ENCODE measurements at places on chromosomes 2 and 18.

GRCh38 chr2:222688917-222689316 is 17.5 kb downstream of the MOGAT1 start:
- no peak for DNase-seq

DNA sequence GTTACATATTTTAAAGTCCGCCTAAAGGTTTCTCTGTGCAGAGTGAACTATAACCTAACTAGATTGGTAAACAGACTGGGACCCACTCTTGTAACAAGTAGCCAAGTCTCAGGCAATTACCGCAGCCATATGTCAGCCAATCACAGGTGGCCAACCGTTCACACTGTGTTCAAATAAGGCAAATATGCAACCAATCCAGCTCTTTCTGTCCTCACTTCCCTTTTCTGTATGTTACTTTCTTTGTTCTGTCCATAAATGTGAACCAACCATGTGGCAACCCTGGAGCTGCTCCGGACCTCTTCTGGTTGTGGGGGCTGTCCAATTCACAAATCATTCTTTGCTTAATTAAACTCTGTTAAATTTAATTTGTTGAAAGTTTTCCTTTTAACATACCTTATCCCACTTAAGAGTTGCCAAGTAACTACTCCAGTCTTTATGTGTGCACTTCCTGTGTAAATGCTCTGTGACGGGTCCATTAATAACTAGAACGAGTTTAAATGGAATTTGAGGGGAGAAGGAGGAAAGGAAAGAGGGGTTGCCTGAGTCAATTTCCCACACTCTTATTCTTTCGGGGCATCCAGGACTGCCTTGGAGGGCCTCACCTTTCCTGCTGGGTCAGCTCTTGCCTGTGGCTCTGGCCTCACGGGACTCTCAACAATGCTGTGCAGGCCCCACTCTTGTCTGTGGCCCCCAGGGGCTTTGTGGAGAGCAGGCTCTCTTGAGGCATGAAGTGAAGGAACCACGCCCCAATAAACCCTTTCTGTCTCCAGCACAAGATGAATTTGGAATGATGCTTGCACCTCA is 6.6 kb upstream of the RPL37A start:
- DNase-seq = no peak

DNA sequence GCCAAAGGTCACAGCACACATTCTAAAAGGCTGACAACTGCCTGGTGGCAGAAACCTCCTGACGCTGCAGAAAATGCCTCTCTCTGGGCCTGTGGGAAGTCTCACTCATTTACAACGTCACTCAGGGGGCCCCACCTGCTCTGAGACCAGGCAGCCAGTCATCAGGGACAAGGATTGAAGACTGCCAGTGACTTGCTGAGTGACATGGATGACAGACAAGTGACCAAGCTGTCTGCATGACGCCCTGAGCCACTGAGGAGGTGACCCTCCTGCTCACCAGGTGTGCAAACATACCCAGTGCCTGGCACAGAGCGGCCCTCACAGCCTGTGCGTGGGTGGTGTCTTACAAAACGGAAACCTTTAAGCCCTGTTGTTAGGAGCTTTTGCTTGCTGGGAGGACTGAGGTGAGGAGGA is 392.4 kb downstream of the TNS1 start:
- peak; percentile 48 for DNase-seq

DNA sequence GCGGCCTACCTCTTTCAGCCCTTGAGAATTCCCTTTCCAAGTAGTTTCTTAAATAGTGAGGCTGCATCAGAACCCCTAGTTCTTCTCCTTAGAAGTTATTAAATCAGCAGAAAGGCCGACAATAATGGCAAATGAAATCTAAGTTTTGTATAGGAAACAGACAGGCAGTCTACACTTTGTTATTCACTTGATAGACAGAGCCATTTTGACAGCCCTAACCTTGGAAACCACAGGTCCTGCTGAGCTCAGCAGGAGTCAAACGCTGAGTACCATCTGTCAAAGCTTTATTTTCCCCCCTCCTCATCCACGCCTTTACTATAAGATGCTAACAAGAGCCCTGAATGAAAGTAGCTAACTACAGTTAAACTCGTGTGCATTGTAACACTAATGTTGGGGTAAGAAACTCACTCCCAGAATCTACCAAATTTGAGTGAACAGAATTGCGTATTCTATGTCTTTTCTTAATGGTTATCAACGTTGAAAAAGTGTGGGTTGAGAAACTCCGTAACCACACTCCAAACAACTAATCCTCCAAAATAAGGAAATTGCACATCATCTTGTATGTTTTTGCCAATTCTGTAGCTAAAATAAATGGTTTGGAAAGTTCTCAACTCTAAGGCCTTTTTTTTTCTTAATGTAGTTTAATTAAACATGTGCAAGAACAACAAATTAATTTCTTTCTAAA is 90.6 kb upstream of the EFEMP1 start:
- no peak for DNase-seq

DNA sequence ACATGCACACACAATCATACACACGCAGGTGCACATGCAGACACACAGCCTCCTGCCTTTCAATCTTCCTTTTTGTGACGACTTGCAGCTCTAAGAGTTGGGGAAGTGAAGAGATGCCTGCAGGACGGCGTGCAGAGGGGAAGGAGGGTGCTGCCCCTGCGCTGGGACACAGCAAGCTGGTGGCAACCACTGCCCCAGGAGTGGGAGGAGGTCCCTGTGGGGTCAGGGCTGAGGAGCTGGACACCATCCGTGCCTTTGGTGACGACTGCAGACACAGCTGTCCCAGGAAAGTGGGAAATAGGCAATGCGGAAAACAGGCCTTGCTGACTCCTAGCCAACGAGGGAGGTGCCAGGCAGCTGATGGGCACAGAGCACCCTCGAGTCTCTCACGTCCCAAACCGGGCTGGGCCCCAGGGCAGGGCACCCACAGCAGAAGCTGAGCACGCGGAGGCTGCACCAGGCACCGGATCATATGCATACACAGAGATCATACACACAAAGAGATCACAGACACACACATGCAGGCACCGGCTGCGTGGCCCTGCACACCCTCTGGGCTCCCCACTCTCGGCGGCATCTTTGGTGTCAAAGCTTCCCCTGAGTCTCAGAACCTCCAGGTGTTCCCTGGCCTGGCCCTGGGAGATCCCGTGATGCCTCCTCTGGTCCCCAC is 146.1 kb downstream of the PXDN start:
- no peak for DNase-seq

DNA sequence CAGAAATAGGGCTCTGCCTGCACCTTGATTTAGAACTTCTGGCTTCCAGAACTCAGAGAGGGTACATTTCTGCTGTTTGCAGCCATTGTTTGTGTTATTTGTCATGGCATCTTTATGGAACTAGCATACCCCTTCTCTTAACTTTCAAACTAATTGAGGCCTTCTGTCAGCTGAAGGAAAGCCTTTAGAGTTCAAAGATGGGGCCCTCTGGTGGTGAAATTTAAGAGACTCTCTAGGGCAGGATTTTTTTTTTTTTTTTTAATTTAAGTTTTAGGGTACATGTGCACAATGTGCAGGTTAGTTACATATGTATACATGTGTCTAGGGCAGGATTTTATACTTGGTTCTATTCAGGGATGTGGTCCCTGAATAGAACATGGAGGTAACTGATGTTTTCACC is 260.6 kb upstream of the LINC00305 start:
- DNase-seq = no peak

DNA sequence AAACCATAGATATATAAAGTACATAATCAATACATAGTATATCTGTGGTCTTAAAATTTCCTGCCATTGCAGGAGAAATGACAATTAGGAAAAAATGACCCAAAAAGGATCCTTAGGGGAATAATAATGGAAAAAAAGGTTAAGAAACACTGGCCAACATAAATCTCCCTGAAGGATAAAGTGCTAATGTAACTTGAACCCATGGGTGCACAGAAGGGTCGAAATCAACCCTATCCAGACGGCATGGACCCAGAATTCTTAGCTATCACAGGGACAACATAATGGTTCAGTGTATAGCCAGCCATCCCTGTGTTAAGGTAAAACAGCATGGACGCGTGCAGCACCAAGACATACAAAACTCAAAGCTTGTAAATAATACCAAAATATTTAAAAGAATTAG is 150.8 kb downstream of the DYM start:
- DNase-seq = no peak

- DNase-seq = no peak
Measured at GRCh38 chr2:32711219-32711618, 83.4 kb downstream of the TTC27 start.

- no peak for DNase-seq
Measured at GRCh38 chr2:214341646-214342045, 69.2 kb upstream of the VWC2L start.

DNA sequence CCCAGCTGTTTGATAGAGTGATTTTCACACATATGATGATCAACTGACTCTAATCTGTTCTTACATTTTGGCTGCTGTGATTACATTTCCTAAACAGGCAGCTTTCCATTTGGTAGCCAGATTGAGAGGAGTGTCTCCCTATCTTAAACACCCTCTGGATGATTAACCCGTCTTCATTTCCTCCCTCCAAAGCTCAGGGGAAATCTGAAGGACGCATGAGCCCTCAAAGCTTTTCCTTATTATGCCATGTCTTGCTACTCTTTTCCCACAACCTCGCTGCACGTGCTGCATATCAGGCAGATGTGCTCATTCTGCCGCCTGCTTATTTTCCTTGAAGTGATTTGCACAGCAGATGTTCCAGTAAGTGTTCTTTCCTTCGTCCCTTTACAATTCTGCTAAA is 837.4 kb downstream of the LRRTM4 start:
- DNase-seq = no peak

GRCh38 chr18:36757081-36757480 is 71.7 kb downstream of the TPGS2 start:
- no peak for DNase-seq

DNA sequence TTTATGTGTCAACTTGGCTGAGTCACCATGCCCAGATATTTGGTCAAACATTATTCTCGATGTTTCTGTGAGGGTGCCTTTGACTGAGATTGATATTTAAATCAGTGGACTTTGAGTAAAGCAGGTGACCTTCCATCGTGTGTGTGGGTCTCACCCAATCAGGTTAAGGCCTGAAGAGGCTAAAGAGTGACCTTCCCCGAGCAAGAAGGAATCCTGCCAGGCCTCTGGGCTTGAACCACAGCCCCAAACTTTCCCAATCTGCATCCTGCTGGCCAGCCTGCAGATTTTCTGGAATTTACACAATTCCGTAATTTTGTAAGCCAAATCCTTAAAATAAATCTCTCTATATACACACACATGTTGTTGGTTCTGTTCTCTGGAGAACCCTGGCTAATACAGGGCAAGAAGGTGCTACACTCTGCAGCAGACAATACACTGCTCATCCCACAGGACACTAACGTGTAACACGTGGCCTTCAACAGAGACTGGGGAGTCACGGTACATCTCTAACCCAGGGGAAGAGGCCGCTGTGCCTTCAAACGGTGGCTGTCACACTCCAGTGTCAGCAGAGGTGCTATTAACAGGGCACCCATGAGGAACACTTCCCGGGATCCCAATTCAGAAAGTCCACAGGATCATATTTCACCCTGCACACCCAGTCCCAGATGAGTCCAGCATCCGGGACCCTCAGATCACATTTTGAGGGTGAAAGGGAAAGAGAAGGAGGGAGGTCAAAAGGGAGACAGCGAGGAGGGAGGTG is 113.1 kb upstream of the ID2 start:
- DNase-seq = no peak

DNA sequence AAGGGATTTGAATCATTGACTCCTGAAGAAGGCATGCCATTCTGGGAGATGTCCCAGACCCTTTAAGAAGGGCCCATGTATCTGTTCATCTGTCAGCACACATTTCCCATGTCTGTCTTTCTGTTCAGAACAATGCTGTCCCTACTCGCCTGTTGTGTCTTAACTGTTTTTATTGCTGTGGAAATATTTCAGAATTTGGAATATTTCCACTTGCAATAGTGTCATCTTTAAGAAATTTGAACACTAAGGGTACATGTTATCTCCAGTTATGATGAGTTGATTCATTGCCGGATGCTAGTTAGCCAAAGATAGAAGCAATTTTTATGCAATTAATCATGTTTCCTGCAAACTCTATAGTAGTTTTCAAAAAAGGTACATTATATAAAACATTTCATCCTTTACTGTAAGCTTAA is 36.9 kb upstream of the NT5C1B start:
- no peak for DNase-seq

- DNase-seq = no peak
Measured at GRCh38 chr2:67725731-67726130, 328.6 kb downstream of the ETAA1 start.

GRCh38 chr2:160269365-160269764 is 69.3 kb upstream of the ITGB6 start:
- DNase-seq = no peak

GRCh38 chr2:84301717-84302116 is 157.4 kb downstream of the SUCLG1 start:
- no peak for DNase-seq

DNA sequence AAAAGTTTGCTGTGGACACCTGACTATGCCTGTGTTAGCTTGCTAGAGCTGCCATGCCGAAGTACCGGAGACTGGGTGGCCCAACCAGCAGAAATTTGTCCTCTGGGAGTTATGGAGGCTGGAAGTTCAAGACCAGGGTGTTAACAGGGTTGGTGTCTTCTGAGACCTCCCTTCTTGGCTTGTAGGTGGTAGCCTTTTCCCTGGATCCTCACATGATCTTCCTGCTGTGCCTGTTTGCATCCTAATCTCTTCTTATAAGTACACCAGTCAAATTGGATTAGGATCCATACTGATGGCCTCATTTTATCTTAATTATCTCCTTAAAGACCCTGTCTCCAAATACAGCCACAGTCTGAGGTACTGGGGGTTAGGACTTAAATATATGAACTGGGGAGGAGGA is 845 bp downstream of the TMEM177 start:
- DNase-seq = no peak

- no peak for DNase-seq
Measured at GRCh38 chr18:2381539-2381938, 189.8 kb downstream of the METTL4 start.

DNA sequence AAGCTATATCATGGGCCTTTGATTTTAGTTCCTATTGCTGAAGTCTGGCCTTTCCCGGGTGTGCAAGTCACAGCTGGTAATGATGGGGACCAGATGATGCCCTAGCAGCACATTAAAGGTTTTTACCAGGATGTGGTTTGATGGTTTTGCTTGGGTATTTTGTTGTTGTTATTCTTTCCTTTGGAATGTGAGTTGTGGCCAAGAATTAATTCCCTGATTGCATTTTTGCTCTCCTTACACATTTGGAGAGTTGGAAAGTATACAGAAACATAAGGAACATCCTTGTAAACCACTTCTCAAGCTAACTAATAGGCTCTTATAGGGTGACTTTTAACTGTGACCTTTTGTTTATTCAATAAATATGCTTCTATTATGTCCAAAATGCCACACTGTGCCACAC is 154.1 kb upstream of the MMADHC start:
- DNase-seq = no peak
